ENCODE measurements at places on chromosomes 1 and 21.

- DNase-seq = no peak
Observed at GRCh38 chr1:77283701-77284425, 2.0 kb downstream of the AK5 start.

- no peak for DNase-seq
Observed at GRCh38 chr1:214010717-214011116, 22.9 kb downstream of the PROX1 start.

- peak; percentile 74 for DNase-seq
Observed at GRCh38 chr1:154878371-154879037, 8.4 kb upstream of the KCNN3 start.

DNA sequence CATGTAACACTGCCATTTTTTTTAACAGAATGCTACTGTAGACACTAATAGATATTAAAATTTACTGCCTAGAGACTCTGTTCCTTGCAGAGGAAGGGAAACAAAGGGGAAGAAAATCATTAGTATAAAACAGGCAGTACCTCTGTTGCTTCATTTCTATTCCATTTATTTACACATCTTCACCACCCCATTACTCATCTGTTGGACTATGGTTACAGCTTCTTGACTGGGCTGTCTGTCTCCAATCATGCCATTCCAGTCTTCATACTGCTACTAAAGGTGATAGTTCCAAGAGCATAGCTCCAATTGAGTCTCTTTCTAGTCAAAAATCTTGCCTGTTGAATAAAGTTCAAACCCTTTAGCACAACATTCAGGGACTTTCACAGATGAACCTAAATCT is 22.2 kb upstream of the GPR25 start:
- no peak for DNase-seq

DNA sequence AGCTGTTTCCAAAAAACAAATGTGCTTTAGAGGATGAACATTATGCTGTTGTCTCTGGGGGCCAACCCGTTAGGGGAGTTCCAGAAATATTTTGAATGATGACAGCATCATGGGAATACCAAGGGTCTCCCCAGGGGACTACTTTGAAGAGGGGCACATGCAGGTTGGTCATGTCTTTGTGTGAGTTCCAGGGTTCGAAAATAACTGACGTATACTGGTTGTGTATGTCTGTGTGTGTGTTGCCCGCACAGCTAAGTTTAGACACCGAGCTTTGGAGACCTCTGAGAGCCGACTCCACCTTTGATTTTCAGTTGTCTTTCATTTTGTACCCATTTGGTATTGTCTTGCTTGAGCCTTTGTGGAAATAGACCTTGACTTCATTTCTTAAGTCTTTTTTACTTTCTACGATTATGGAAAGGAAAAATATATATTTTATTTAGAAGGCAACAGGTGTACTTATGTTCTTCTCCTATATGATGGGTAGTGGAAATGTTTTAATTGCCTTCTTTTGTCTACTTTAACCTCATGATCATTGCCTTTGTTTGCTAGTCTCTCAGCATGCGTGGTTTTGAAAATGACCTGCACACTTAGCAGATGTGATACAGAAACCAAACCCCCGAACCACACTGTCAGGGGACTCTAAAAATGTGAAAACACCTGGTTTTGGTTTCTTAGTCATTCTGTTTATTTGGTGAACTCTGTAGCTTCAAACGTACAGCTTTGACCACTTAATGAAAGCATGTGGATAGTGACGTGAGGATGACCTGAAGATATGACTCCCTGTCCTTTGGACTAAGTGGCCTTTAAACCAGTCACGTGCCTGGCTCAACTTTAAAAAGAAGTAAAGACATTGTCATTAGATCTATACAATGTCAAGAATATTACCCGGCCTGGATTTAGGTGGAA is 56.5 kb downstream of the GALNT2 start:
- DNase-seq = peak; percentile 33

GRCh38 chr1:50531027-50531426 is 107.8 kb upstream of the DMRTA2 start:
- peak; percentile 12 for DNase-seq

- peak; percentile 66 for DNase-seq
Observed at GRCh38 chr1:7940745-7941436, at the start of gene TNFRSF9. TNFRSF9 (minus strand) TSS chr1:7940839; CDS start chr1:7939994, 845 bp downstream.

GRCh38 chr21:18350216-18350615 is 53.4 kb downstream of the TMPRSS15 start:
- DNase-seq = no peak

- DNase-seq = no peak
Observed at GRCh38 chr1:239053279-239053678, 333.1 kb upstream of the CHRM3 start.

DNA sequence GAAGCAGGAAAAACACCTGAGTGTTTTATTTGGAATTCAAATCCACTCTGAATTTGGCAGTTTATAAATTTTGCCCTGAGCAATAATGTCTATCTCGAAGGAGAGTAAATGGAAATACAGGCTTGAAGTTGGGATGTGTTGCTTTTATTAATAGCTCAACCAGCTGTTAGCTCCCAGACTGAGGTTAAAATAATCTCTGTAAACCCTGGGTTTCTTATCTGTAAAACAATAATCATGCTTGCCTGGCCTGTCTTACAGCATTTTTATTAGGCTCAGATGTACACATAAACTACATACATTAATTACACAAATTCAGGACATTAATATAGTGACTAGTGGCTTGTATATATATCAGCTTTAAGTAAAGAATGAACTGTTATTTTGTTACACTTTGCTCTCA is 148.5 kb downstream of the GALNT2 start:
- DNase-seq = no peak

DNA sequence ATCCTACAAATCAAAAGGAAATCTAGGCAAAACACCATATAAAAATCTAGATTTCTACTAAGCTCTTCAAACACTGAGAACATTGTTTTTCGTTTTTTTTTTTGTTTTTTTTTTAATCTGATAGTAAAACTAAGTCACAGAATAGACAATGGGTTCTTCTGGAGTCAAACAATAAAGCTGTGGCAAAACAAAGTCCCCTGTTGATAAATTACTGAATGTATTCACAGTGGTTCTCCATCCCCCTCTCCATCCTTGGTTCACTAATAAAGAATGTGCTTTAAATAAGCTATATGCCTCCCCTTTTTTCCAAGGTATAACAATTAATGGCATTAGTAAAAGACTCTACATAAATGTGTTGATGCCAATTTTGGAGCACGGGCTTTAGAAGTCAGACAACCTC is 16.7 kb upstream of the ATP1B1 start:
- DNase-seq = no peak

GRCh38 chr21:36571556-36571955 is 91.6 kb upstream of the CLDN14 start:
- no peak for DNase-seq

GRCh38 chr1:165898837-165899236 is 71.4 kb downstream of the UCK2 start:
- peak; percentile 99 for DNase-seq

GRCh38 chr1:112934577-112934976 is 21.4 kb downstream of the SLC16A1 start:
- peak; percentile 16 for DNase-seq

DNA sequence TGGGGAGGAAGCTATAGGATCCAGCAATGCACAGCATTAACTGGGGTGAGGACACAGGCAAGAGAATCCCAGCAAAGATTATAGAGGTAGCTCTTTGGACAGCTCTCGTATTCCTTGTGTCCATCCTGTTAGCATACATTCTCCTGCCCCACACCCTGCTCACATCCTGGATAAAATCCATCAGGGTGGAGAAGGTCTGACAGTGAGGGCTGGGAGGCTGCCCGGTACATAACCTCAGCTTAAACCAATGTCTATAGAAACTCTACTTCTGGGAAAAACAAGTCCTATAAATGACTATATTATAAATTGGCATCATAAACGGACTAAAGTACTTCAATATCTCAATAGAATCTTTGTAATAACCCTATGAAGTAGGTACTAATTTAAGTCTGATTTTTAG is 36.8 kb upstream of the UBE2U start:
- no peak for DNase-seq

DNA sequence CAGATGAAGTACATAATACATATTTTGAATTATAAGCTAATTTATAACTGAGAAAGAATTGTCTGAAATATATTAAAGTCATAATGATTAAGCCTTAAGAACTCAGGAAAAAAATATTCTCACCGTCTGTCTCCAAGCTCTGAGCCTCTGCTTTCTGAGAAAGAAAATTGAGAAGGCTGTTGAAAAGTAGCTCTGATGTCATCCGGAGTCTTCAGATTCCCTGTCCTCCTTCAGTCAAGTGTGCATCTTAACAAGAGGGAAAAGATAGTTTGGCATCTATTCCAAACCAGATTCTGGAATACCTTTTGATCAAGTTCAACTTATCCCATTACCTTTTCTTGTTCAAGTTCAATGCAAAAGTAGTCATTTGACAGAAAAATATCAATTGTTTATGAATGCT is 50.6 kb downstream of the NRIP1 start:
- DNase-seq = no peak

Measured in cardiac fibroblast (primary cell).